Liver (tissue), 10 donors: ENCODE measurements at places on chromosomes 6 and 20.

DNA sequence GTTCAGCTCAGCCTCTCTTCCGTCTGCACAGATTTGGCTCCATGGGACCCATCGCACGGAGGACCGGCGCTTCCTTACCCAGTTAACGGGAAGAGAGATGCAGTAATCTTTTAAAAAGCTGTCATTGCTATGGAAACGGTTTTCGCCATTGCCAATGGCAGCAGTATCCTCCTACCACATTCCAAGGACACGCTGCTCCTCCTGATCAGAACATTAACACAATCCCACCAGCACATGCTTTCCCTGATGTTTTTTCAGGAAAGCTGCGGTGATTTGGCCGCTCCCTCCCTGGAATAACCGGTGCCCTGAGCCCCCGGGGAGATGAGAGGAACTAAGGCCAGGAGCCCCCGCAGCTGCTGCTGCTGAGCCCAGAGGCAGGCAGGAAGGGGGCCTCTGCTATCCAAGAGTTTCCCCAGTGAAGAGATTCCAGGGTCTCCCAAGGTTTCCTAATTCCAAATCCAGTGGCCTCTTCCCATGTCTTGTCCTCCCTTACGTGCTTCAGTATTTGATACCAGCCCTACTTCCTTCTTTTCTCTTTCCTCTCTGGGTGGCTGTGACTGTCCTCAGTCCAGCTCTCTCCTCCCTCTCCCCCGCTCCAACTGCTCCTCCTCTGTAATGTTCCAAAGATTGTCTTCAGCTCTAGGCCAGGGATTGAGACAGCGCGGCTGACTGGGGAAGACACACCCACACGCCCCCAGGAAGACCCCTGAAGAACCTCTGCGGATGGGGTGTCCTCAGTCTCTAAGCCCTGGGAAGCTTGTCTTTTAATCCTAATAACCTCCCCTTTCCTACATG lies 2.6 kb downstream of the BNIP5 start:
- DNase-seq, result no peak
- no peaks in the 10 kb centered on the region for H3K36me3 ChIP-seq
- H3K4me1 ChIP-seq, result no peaks in the 10 kb centered on the region
- peaks cover 4% of the 10 kb centered on the region for H3K27me3 ChIP-seq
- H3K27ac ChIP-seq, result no peak overlapping the region
- H3K4me3 ChIP-seq, result no peak overlapping the region

DNA sequence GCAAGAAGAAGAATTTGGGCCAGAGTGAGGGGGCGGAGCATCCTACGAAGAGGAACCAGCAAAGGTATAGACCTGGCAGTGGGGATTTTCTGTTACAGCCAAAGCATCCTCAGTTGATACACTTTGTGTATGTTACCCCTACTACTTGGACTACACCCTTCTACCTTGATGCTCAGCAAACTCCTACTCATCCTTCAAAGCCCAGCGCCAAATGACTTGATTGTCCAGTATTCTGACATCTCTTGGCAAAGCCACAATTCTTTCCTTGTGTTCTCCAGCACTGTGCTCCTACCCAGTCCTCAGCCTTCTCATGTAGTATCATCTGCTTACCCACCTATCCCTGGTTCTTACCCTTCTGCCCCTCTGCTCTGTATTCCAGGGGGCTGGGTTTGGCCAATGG lies 21.7 kb upstream of the CTNNBL1 start:
- H3K27ac ChIP-seq, result no peak overlapping the region
- no peaks in the 10 kb centered on the region for H3K36me3 ChIP-seq
- DNase-seq, result no peak
- no peak overlapping the region for H3K4me3 ChIP-seq

- DNase-seq, result no peak
- no peak overlapping the region for H3K27ac ChIP-seq
- H3K36me3 ChIP-seq, result no peaks in the 10 kb centered on the region
- H3K4me1 ChIP-seq, result no peaks in the 10 kb centered on the region
- H3K4me3 ChIP-seq, result no peak overlapping the region
- no peaks in the 10 kb centered on the region for H3K27me3 ChIP-seq
Observed at GRCh38 chr6:126788861-126789365, 329.6 kb upstream of the RSPO3 start.

DNA sequence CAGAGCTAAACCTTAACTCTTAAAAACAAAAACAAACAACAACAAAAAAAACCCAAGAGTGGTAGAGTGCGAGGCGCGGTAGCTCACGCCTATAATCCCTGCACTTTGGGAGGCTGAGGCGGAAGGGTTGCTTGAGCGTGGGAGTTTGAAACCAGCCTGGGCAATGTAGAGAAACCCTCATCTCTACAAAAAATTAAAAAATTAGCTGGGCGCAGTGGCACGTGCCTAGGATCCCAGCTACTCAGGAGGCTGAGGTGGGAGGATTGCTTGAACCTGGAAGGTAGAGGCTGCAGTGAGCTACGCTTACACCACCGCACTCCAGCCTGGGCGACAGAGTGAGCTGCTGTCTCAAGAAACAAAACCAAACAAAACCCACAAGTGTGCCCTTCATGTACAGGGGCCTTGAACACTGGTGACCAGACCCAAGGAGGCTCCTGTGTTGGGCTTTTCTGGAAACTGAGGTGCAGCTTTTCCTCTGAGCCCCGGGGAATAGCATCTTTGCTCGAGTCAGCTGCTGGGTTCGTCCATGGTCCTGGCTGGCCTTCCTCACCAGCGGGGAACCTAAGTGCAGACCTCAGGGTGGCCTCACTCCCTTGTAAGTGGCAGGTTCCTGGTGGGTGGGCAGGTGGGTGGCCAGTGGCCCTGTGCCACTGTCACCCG lies 39.9 kb downstream of the PYGB start:
- H3K4me1 ChIP-seq, result no peaks in the 10 kb centered on the region
- DNase-seq, result no peak

DNA sequence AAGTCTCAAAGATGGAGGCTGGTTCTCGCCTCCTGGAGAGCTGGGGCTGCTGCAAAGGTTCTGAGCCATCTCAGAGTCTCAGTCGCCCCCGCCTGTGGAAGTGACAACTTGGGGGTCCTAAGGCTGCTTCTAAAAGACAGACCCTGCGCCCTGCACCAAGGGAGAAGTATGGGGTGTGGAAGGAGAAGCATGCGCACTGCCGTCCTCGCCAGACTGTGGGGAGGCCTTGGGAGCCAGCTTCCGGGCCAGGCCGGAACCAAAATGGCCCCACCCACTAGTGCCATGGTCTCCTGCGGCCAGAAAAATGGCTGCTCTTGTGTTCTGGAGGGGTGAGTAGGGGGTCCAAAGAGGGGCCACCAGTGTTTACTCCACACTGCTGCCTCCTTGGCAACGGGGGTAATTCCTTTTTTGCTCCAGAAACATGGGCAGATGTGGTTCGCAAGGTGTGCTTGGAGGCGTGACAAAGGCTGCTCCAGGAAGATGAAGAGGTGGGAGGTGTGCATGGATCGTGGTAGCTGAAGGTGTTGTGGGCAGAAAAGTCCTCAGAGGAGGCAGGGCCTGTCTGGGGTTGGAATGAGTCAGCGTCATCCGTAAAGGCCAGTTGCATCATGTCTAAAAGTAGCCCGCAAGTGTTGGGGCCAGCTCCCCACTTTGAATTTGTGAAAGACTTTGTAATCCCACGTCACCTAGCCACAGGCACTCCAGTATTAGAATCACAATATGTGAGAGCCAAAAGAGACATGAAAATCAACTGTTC lies 329.8 kb upstream of the SOX4 start:
- H3K36me3 ChIP-seq, result no peaks in the 10 kb centered on the region
- no peak for DNase-seq
- no peaks in the 10 kb centered on the region for H3K4me1 ChIP-seq
- H3K4me3 ChIP-seq, result no peak overlapping the region
- no peak overlapping the region for H3K27ac ChIP-seq
- no peaks in the 10 kb centered on the region for H3K27me3 ChIP-seq
